ENCODE measurements at places on chromosomes 12 and 14.
A peak's percentile ranks its signal among the peaks of the same experiment; 100 is the strongest.

- DNase-seq, result no peak
Measured at GRCh38 chr14:66752109-66752508, 244.2 kb downstream of the GPHN start.

DNA sequence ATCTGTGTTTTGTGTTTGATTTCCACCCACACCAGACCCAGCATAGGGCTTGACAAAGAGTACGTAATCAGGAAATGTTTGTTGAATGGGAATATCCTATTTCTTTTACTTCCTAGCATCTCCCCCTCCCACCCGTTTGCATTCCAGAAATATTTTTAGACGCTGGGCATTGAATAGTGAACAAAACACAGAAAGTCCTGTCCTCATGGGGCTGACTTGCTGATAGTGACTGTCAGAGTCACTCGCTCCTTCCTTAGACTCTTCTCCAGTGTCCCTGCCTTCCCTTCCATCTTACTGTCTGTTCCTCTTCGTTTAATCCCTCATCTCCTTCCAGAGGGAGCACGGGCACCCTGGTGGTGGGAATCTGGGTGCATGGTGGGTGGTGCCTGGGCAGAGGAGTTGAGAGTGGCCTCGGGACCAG, 53.6 kb downstream of the SLC25A47 start:
- no peak for DNase-seq

DNA sequence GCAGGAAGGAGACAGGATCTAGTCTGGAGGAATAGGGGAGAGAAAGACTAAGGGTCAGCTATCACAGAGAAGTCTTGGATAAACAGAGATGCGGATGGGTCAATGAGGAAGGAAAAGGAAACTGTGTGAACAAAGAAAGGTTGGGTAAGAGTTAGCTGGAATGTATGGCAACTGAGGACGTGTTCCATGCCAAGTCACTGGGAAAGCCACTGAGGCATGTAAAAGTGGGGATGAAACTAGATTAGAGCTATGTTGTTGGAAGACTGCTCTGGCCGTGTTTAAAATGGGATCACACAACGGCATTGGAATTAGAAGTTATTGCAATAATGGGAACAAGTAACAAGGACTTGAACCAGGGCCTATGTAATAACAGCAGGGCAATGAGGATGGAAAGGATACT, 3.9 kb upstream of the NR2C1 start:
- no peak for DNase-seq

GRCh38 chr14:22570132-22570949, 18.7 kb downstream of the DAD1 start:
- DNase-seq, result peak; percentile 98

DNA sequence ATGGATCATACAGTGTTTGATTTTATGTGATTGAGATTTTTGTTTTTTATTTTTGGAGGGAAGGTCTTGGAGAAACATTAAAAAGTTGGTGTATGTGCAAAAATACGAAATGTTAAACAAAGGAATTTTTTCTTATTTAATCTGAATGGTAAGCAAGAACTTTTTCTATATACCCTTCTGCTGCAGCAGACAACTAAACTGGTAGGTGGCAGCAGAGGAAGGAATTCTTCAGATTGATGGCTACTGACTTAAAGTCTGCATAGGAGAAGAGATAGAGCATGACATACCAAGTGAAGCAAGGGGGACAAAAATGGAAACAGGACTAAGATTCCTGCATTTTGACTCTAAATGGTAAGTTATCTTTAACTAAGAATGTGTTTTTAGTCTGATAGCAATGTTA, 42.0 kb upstream of the A2ML1 start:
- no peak for DNase-seq

DNA sequence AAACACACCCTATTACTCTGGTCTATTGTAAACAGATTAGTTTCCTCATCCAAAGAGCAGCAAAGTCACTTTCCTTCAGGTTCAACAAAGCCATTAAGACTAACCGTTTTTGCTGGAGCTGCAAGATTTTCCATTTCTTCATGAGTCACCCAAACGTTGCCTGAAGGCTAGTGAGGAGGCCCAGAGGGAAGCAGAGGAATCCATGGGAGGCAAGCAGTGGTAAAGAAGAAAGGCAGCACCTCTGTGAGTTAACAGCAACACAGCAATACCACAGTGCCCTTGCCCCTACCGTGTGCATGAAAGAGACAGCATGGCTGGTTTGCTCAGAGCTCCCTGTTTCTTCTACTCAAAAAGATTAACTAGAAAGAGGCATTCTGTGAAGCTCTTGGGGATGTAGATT, 206.3 kb downstream of the ACSS3 start:
- DNase-seq, result no peak

DNA sequence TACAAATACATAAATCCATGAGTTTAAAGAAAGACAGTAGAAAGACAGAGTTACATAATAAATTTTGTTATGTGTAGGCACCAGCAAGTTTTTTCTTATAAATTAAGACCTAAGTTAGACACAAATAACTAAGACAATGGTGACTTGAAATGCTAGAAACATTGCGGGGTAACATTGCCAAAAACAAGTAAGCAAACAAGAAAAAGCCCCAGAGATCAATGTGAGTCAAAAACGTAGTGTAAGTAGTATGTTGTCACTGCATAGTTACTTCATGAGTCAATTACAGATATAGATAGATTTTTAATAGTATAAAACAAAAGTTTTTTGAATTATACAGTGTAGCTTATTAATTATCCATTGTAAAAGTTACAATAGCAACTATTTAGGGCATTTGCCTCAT, 83.4 kb downstream of the CNTN1 start:
- DNase-seq, result no peak

- no peak for DNase-seq
Measured at GRCh38 chr14:104442107-104442551, 137.4 kb upstream of the C14orf180 start.

DNA sequence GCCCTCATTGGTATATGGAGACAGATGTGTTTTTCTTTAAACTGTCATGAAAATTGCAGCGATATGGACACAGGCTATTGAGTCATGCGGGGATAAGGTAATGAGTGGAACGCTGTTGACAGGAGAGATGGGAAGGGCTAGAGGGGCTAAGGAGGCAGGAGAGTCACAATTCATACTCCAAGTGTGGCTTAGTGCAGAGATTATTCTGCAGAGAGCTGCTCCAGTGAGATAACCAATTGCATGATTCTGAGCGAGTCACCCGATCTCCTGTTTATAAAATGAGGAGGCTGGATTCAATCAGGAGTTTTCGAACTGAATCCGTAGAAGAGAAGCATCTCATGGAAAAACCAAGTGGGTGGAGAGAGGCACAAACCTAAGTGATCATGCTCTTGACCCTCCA, 106.4 kb upstream of the PLEKHG7 start:
- DNase-seq, result no peak

GRCh38 chr14:29529418-29529817, 398.2 kb downstream of the PRKD1 start:
- no peak for DNase-seq

DNA sequence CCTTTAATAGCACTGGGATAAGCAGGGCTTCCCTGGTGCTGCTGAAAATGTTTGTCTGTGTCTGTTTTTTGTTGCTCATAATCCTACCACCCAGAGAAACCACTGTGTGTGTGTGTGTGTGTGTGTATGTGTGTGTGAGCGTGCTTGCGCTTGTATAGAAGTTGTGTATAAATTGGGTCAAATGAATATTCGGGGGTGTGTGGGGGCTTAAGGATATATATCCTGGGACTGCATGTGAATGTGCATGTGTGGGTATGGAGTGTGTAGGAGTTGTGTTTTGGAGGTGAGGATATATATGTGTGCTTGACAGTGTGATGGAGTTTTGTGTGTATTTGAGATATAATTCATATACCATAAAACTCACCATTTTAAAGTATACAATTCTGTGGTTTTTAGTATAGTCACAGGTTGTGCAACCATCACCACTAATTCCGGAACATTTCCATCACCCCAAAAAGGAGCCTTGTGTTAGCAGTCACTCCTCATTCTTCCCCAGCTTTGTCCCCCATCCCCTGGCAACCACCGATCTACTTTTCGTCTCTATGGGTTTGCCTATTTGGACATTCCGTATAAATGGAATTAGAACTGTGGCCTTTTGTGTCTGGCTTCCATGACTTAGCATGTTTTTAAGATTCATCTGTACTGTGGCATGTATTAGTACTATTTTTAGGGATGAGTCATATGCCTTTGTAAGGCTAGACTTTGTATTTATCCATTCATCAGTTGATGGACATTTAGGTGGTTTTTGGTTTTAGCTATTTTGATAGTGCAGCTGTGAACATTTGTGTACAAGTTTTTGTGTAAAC, 25.6 kb downstream of the TCTN1 start:
- no peak for DNase-seq

DNA sequence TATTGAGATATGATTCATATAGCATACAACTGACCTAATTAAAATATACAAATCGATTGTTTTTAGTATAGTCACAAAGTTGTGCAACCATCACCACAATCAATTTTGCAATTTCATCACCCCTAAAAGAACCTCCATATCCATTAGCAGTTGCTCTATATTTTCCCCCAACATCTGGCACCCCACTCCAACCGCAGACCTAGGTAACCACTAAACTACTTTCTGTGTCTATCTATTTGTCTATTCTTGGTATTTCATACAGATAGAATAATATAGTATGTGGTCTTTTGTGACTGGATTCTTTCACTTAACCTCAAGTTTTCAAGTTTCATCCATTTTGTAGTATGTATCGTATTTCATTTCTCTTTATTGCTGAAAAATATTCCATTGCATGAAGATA, 126.0 kb upstream of the CRY1 start:
- no peak for DNase-seq

DNA sequence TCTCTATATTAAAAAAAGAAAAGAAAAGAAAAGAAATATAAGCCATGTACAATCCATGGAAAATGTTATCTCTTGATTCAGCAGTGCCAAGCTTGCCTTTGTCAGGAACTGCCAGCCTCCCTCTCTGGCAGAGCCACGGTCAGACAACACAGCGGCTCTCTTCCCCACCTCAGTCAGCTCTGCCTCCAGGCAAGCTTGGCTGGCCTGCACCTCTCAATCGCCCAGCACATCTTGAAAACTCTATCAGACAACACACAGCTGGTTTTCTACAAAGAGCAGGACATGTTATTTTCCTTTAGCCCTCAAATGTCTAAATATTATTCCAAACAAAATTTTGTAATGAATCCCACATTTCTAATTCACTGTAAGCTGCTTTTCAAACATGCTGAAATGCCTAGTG, 20.0 kb upstream of the GCH1 start:
- no peak for DNase-seq

GRCh38 chr14:89750281-89750755, 204.2 kb downstream of the EFCAB11 start:
- no peak for DNase-seq

DNA sequence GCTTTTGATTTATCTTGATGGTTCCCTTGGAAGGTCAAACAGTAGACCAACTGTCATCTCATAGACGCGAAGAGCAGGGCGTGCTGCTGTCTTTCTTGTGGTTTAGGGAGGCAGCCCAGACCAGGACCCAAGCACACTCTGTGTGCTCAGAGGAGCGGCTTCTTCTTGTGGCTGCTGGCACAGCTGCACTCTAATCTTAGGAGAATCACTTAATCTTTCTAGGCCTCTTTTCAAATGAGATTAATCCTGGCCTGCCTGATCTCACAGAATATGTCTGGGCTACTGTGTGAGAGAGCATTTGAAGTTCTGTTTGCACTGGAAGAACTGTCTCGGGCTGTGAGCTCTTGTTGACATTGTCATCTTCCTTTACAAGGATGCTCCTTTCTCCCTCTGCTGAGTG, 60.0 kb upstream of the TRAF3 start:
- no peak for DNase-seq

DNA sequence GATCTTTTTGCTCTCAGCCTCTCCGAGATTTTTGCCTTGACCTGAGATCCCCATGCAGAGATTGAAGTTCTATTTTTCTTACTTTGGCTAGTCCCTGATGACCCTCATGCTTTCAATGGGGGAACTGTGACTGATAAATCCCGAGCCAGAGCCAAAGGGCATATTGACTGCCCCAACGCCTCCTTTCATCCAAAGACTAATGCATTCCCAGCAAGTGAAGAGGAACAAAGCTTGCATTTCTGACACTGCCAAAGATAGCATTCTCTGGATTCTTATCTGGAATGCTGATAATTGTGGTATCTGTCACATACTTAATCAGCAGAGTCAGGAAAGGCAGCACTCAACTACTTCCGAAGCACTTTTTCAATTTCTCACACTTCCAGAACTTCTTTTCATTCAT, 152.3 kb upstream of the EGLN3 start:
- DNase-seq, result no peak

DNA sequence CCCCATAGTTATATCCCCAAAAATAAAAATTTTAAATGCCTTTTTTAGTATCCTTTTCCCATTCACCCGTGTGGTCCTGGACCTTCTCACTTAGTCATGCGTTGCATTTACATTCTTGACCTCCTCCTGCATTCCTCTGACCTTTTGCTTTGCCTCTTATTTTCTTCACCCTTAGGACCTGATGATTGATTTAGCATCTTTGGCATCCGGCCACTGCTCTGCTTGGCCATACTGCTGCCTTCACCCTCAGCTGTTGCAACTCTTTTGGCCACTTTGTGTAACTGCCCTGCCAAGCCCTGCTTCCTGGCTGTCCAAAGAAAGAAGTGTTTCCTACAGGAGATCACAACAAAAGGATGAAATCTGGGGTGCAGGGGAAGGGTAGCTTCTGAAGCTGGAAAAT, 48.8 kb upstream of the SLC38A4 start:
- DNase-seq, result no peak

DNA sequence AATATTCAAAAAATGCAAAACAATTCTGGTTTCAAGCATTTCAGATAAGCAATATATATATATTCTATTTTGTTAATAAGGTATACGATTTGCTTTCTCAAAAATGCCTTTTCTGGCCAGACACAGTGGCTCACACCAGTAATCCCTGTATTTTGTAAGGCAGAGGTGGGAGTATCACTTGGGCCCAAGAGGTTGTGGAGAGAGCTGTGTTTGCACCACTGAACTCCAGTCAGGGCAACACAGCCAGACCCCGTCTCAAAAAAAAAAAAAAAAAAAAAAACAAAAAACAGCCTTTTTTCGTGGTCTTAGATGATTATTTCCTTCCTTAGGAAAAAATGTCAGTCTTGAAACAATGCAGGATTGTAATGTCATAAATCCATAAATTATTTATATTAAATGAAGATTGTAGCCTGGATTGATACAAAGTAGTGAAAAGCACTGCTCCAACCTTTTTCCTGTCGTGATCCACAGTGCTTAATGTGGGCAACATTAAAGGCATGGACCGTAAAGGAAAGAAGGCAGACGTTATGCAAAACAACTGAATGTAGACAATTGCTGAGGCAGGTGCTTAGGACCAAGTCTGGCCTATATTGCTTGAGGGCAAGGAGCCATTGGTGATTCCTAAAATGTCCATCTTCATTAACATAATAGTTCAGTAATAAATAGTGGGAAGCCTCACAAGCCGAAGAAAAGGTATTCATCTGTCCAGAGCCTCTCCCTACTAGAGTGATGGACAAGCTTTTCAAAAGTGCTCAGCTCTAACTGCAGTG, 36.8 kb downstream of the RAD52 start:
- no peak for DNase-seq

- DNase-seq, result no peak
Measured at GRCh38 chr12:103783744-103784664, 57.0 kb downstream of the NT5DC3 start.

DNA sequence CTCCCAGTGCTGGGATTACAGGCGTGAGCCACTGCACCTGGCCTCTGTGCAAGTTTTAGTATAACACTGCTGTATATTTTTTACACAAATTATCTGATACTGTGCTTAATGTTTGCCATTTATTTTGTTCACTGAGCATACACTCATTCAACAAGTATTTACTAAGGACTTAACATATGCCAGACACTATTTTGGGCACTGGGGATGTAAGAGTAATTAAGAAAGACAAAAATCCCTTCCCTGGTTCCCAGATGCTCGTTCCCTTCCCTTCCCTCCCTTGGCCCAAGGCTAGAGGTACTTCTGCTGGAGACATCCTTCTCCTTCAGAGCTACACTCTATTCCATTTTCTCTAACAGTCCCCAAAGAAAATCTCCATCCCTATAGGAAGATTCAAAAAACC, 12.5 kb downstream of the CIT start:
- DNase-seq, result no peak

All from CD4-positive, alpha-beta T cell treated with Interleukin-4 for 4 hours (primary cell).